Stimulated activated CD4-positive, alpha-beta T cell treated with anti-CD3 and anti-CD28 coated beads, TNF-alpha, amount 100 ng/mL, for 1 hour (primary cell): ENCODE measurements at places on chromosomes 3 and 15.

- no peak for DNase-seq
Observed at GRCh38 chr3:22792533-22792932, 410.6 kb upstream of the UBE2E2 start.

- DNase-seq: no peak
Observed at GRCh38 chr3:4656059-4656458, 162.9 kb downstream of the ITPR1 start.

- no peak for DNase-seq
Observed at GRCh38 chr3:115784739-115785536, 161.6 kb downstream of the GAP43 start.

DNA sequence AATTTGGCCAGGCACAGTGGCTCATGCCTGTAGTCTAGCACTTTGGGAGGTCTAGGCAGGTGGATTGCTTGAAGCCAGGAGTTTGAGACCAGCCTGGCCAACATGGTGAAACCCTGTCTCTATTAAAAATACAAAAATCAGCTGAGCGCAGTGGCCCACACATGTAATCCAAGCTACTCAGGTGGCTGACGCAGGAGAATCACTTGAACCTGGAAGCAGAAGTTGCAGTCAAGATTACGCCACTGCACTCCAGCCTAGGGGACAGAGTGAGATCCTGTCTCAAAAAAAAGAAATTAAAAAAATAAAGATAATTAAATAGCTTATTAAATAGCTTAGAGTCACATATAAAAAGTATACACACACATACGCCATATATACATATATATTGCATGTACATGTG is 3.7 kb upstream of the TIPARP start:
- DNase-seq: no peak

GRCh38 chr3:31322460-31322859 is 210.3 kb upstream of the STT3B start:
- DNase-seq: no peak

DNA sequence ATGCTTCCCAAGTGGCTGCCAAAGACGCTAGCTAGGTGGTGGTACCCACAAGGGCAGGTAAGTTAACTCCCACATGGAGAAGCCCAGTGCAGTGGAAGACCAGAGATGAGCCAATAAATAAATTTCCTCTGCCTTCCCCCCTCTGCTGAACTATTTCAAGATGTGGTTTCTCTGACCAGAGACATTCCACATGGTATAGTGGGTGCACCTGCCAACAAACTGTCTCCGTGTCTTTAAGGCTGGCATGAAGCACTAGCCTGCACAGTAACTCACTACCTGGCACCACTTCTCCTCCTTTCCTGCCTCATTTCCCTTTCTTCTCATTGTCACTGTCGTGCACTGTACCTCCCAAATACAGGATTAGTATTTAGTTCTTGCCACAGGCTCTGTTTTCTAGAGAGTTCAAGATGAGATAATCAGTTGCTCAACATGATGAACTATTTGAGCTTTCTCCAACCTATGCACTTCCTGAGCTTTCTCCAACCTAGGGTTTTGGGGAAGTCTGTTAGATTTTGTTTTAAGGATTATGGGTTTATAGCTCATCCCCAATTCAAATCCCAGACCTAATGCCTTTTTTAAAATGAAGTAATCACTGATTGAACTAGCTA is 8.4 kb upstream of the CRTAP start:
- DNase-seq: no peak

- no peak for DNase-seq
Observed at GRCh38 chr3:42749753-42750231, 23.3 kb downstream of the CCDC13 start.

DNA sequence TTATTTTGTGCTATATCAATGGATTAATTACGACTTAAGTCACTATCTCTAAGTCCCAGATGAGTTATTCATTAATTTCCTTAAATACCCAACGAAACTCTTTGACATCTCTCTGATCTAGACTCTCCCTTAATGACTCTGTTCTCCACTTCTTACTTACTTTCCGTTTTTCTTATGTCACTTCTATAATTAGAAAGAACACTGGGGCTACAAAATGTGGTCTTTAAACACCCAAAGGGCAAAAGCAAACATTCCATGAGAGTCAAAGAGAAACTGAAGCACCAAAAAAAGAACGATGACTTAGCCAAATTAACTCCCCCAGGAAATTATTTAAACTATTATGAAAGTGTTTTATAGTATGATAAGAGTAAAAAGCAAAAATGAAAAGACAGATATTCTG is 166.4 kb upstream of the UBE2E2 start:
- DNase-seq: no peak

DNA sequence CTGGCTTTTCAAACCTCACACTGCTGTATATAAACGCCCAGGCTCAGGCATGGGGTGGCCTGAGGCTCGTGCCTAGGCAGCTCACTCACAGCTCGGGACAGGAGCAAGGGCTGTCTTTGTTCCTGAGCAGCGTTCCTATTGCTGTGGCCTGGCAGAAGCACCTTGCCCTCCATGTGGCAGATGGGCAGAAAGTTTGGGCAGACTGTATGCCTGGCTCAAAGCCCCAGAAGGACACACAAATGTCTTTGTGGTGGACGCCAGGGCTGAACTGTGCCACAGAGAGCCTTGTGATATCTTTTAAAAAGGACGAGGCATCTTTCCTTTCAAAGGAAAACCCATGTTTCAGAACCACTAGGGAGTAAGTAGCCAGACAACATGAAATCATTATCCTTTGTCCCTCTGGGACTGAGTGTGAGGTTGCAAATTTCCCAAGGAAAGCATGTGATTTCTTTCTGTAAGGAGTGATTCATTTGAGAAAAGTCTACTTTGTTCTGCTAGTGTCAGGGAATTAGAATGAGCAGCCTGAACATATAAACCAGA is 29.3 kb upstream of the UBE2E1 start:
- DNase-seq: no peak

DNA sequence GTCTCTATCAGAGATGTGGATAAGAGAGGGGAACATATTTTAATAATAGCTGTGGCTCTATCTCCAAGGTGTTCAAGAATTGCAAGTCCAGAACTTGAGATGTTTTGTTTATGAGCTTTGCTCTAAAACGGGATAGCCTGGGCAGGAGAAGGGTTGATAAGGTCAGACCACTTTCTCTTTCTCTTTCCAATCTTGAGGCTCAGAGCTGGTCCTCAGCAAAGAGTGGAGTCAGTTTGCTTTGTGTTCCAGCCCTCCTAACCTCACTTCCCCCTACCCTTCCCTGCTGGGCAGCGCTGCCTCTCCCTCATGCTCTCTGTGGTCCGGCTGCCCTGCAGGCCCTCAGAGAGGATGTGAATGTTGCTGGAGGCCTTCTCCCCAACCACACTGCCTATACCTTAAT is 13.8 kb downstream of the KLHL6 start:
- DNase-seq: no peak

GRCh38 chr3:23824699-23825444 is 19.1 kb downstream of the UBE2E1 start:
- no peak for DNase-seq

GRCh38 chr3:102233881-102234280 is 200.9 kb upstream of the ZPLD1 start:
- DNase-seq: no peak

DNA sequence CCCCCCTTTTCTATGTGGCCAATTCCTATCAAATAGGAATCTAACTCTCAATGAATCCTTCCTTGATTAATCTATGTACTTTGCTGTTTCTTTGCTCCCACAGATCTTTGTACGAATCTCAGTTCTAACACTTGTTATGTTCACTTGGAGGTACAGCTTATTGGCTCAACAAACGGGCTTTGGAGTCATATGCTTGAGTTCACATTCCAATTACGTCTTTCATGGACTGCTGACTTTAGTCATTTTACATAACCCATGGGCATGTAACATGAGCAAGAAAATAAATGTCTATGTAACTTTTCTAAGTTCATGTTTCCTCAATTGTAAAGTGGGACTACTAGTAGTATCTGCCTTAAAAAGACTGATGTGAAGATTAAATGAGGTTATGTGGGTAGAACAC is 123.2 kb upstream of the TBC1D5 start:
- no peak for DNase-seq

DNA sequence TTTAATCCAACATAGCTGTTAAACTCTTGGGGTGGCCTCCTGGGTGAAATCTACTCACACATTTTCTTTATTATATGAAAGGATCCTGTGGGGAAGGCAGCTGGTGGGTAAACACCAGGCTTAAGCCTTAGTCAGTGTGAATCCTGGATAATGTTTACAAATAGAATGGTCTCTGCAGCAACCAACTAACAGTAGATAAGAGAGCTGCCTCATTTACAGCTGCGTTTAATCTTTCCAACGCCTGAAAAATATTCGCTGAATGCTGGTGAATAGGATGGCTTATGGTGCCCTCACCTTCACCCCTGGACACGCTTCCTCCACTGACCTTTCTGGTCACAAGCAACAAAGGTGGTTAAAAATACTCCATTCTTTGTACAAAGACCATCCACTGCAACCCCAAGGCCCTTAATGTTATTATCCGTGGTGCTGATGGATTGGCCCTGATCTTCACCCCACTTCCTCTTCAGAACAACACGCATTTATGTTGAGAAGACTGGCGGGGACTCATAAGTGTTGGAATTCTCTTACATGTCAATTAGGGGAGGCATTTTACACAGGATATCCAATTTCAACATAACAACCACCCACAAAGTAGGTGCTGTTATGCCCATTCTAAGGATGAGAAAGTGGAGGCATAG is 120.0 kb upstream of the FRMD4B start:
- DNase-seq: no peak

DNA sequence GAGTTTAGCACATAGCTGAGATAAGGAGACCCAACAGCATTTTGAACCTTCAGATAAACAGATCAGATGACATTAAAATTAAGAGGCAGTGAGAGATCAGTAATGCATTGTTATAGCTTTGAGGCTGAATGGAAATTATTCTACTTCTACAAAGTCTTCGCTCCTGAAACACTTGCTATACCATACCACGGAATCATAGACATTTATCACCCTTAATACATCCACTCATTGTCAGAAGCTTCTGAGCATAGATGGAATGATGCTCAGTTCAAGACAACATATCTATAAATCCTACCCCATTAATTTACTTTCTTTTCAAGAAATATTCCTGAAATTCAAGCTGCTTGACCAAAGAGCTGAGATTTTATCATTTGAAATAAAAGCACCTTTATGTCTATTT is 266.7 kb downstream of the C3orf38 start:
- DNase-seq: no peak

DNA sequence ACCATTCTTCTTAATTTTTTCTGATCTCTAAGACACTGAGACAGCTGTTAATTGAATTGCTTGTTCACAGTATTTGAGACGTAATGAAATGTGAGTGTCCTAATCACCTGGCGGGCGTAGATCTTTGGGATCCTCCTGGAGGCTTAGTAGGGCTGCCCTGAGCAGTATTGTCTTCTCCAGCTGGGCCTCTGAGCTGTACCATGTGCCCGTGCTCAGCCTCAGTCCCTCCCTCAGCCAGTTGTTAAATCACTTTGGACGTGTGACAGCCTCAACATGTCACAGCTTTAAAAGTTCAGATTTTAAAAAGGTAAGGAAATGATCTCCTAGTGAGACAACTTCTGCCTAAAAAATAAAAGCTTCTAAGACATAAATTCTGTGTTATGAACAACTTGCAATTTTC is 35.5 kb downstream of the IGF1R start:
- no peak for DNase-seq

DNA sequence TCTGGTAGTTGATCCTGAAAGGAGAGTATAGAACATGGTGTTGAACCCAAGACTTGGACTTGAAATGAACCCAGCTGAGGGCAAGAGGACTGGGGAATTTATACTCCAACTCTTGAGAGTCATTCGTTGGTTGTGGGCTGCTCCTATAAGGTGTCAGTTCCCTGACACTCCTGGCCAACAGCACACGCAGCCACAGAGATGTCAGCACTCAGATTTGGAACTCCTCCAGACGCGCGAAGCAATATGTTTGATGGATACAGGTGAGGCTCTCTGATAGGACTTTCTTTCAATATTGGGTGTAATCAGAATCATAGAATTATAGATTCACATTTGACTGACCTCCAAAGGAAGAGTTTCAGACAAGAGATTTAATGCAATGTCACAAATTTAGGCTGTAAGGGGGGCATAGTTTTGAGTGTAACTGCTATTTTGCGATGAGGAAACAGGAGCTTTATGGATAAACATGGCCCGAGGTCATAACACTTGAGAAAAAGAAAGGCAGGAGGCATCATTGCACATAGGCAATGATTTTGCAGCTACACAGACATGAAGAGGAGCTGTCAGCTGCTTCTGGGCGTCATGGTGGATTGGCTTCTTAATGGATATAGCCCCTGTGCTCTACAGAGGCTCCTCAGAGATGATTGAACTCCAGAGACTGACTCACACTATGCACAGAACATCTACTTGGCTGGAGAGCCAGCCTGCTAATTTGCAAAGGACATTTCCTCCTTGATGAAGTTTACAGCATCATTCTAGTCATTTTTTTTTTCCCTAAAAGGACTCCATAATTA is 569.2 kb upstream of the RGMA start:
- DNase-seq: no peak

GRCh38 chr15:55799291-55800212 is 56.6 kb upstream of the PRTG start:
- DNase-seq: no peak

GRCh38 chr3:173933113-173933512 is 535.6 kb downstream of the NLGN1 start:
- no peak for DNase-seq

DNA sequence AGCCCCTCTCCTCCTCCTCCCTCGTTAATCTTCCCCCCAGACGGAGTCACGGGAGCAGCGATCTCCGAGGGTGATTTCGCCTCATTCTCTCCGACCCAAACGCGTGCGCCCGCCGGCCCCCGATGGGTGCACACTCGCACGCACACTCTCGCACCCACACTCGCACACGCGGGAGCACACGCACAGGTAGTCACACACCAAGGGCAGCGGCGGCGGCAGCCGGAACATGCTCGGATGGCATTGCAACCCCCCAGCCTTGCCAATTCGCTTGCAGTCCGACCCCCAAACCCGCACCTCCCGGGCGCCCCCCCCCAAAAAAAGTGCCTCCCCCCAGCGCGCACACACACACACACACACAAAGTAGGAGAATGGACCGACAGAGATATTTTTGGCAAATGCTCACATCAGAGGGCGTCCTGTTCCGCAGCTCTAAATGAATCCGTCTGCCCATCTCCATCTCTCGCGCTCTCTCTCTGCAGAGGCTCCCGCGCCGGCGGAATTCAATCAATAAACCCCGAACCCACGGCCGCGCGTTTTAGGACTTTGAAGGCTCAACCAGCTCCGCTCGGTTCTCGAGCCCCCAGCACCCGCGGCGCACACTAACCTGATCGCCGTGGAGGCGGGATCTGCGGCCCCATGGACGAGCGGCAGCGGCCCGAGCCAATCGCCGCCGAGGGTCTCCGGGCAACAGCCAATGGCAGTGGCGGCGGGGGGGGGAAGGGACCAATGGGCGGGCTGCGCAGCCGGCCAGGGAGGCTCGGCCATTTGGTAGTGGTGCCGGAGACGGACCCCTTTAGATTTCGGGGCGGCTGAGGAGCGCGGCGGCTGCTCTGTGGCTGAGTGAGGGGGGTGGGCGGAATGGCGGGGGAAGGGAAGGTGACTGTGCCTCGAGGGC is at the start of gene ANP32A:
Gene ANP32A (minus strand): TSS at position 601 of the 895 bp plus-strand sequence. CDS start 144 bp downstream, at position 457.
- DNase-seq: peak; percentile 94

- DNase-seq: no peak
Observed at GRCh38 chr15:43249699-43250203, 17.0 kb downstream of the TGM5 start.
